Activated gamma-delta T cell treated with anti-CD3 and anti-CD28 coated beads, Interleukin-2, amount 50 U/mL, for 16 hours (primary cell): ENCODE measurements at places on chromosomes 11 and 22.
A peak's percentile ranks its signal among the peaks of the same experiment; 100 is the strongest.

DNA sequence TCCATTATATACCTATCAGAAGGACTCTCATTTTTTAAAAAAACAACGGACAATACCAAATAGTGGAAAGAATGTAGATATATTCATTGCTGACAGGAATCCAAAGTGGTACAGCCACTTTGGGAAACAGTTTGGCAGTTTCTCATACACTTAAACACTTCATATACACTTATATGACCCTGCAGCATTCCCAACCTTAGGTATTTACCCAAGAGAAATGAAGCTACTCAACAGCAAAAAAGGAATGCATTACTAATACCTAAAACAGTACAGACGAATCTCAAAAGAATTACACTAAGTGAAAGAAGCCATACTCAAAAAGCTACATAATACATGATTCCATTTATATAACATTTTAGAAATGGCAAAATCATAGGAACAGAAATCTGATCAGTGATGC, 51.5 kb downstream of the RBFOX2 start:
- no peak for DNase-seq

DNA sequence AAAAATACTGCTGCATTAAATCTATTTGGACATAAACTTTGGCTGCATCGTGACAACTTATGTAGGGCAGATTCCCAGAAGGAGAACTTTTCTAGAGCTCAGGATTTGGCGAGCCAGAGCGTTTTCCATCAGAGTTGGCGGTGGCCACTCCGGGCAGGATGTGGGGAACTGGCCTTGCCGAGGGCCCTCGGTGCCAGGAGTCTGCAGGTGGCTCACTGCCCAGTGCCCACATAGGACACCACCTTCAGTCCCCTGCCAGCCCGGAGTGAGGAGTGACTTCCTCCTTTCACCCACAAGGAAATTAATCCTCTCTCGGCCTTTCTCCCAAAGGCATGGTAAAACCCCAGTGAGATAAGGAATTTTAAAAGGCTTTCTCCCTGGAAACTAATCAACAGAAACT, 1.6 kb upstream of the LGALS2 start:
- no peak for DNase-seq

- DNase-seq = no peak
Observed at GRCh38 chr11:6200975-6201374, 2.0 kb downstream of the OR52W1 start.

- DNase-seq = no peak
Observed at GRCh38 chr11:22633354-22633902, 7.8 kb upstream of the FANCF start.

GRCh38 chr22:33459137-33459536, 401.0 kb upstream of the SYN3 start:
- no peak for DNase-seq

GRCh38 chr11:40186437-40187263, 1272.8 kb downstream of the LRRC4C start:
- DNase-seq = no peak

- DNase-seq = peak; percentile 97
Observed at GRCh38 chr22:29603358-29604075, at the start of gene NF2. TSS of gene NF2 (plus strand) at chr22:29603633. CDS start at chr22:29603999, 366 bp downstream.

DNA sequence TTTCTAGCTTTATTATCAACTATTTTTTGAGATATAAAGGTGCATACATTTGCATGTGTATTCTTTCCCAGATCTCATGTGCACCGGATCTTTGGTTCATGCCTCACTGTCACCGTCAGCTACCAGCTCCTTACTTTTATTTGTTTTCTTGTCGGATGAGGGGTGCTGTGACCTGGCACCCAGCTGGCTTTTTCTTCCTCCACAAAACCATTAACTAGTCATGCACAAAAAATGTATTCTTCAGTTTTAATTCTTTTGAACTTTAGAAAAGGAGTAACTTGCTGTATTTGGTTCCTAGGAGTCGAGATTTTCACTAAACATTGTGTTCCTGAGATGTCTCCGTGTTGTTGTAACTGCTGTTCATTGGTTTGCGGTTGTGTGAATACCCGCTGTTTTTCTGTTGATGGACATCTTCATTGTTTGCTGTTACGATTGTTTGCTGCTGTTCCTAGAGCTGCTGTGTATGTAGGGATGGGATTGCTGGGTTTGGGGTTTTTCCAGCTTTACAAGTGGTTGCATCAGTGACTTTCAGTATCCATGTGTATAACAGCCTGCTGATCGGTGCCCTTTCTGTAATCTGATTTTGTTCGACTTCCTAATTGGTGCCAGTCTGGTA, 39.4 kb downstream of the MOV10L1 start:
- no peak for DNase-seq
